ENCODE measurements at places on chromosomes 2 and 18.

- no peak for DNase-seq
- H3K4me3 ChIP-seq = no peak overlapping the region
- H3K36me3 ChIP-seq = no peaks in the 10 kb centered on the region
- peaks cover 6% of the 10 kb centered on the region for H3K27me3 ChIP-seq
Observed at GRCh38 chr2:98389251-98389605, 43.0 kb downstream of the CNGA3 start.

- peaks cover 5% of the 10 kb centered on the region for H3K36me3 ChIP-seq
- H3K4me3 ChIP-seq = peak overlapping the region; percentile 59
- no peaks in the 10 kb centered on the region for H3K27me3 ChIP-seq
- peaks cover 32% of the 10 kb centered on the region for H3K4me1 ChIP-seq
- peak; percentile 39 for DNase-seq
Observed at GRCh38 chr2:102301867-102302362, 9.4 kb upstream of the IL1RL1 start.

DNA sequence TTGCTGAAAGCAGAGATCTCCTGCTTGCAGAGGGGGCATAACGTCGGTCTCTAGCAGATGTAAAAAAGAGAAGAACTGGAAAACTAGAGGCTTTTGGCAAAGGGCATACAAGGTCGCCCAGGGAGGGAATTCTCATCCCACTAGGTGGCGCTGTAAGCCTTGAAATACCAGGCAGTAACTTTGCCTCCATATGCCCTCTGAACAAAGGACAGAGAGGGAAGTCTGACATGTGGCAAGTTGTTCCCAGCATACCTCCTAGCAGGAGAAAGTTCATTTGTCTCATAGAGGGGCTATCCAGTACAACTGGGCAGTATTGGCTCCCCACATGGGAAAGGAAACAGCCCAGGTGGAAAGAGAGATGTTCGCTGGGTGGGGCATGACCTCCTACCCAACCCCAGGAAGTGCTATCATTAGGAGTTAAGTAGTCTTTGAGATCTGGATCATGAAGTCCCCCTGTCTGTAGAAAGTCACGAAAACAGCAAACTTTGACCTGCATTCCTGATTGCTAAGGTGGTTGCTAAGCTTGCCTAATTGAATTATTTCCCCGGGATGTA is 39.9 kb downstream of the STK17B start:
- peak overlapping the region; percentile 79 for H3K27ac ChIP-seq
- peaks cover 22% of the 10 kb centered on the region for H3K4me1 ChIP-seq

- H3K27me3 ChIP-seq = peaks cover 7% of the 10 kb centered on the region
- H3K4me1 ChIP-seq = no peaks in the 10 kb centered on the region
- H3K36me3 ChIP-seq = no peaks in the 10 kb centered on the region
- no peak overlapping the region for H3K4me3 ChIP-seq
- DNase-seq = no peak
Observed at GRCh38 chr2:75432761-75433361, 127.9 kb downstream of the EVA1A start.

DNA sequence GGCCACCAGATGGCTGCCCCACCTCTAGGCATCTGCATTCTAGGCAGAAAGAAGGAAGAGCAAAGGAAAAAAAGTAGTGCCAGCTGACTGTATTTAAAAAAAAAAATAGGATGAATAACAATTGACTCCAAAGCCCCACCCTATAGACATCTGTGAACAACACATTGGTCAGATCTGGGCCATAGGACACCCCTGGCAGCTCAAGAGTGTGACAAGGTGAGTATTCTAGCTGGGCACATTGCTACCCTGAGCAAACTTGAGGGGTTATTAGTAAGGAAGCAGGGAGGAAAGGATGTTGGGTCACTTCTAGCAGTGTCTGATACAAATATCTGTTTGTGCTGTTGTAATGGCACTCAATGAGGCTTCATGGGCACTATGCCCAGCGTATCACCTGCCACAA is 58.6 kb upstream of the NPAS2 start:
- no peaks in the 10 kb centered on the region for H3K36me3 ChIP-seq
- DNase-seq = no peak
- peaks cover 4% of the 10 kb centered on the region for H3K27me3 ChIP-seq
- no peak overlapping the region for H3K27ac ChIP-seq

- DNase-seq = no peak
- no peak overlapping the region for H3K4me3 ChIP-seq
- H3K27ac ChIP-seq = no peak overlapping the region
- H3K4me1 ChIP-seq = peaks cover 2% of the 10 kb centered on the region
- H3K27me3 ChIP-seq = no peaks in the 10 kb centered on the region
- H3K36me3 ChIP-seq = peaks cover 1% of the 10 kb centered on the region
Observed at GRCh38 chr2:209368406-209368805, 55.4 kb upstream of the MAP2 start.

DNA sequence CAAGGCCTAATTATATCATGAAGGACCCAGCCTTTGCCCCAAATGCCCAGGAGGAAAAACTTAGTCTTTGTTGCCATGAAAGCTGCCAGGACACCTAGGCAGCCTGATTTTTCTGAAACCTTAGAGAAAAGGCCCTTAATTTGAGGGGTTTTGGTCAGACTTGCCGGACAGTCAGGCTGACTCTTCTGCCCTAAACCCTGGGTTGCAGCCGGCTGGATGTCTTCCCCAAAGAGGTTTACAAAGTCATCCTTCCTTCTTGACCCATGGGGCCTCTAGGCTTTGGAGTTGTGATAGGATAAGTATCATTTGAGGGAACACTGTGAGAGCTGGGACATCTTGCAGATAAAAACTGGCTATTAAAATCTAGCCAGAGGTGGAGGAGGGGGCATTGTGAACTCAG is 2.4 kb upstream of the HOXD1 start:
- peaks cover 10% of the 10 kb centered on the region for H3K4me1 ChIP-seq
- H3K4me3 ChIP-seq = no peak overlapping the region
- H3K27me3 ChIP-seq = peaks cover 77% of the 10 kb centered on the region

DNA sequence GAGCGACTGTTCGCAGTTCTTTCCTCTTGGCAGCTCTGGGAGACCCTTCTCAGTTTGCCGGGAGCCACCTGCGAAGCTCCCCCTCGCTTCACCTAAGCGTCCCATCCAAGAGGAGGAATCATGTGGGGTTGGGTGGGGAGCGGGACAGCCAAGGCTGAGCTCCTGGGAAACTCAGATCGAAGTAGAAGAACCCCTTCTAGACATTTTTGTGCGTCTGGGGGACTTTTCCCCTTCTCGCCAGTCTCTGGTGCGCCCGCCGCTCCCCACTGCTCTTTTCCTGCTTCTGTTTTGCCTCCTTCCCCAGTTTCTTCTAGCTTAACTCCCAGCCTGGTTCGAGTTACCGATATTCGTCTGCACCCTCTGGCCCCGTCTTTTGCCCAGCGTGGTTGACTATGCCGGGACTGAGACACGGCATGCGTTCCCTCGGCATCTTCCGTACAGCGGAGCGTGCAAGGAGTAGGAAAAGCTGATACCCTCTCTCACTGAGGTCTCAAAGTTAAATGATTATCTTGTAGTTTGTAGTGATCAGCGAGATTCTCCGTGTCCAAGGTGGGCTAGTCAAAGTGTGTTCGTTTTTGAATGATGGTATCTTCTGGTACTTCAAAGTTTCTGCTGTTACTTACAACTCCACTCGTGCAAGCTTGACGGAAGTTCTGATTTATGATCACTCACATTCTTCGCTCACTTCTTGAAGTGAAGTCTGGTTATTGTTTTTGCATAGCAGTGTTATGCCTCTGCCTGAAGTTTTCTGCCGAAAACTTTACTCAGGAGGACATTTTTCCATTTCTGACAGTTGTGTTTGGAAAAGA is 664 bp downstream of the CAMKMT start:
- no peaks in the 10 kb centered on the region for H3K27me3 ChIP-seq
- H3K4me1 ChIP-seq = peaks cover 29% of the 10 kb centered on the region
